ENCODE measurements at places on chromosomes 3 and 15. TPM values are rescaled to one million over a fixed set of nuclear protein-coding genes. Genes with fewer than 3 reads are reported as not detected.

DNA sequence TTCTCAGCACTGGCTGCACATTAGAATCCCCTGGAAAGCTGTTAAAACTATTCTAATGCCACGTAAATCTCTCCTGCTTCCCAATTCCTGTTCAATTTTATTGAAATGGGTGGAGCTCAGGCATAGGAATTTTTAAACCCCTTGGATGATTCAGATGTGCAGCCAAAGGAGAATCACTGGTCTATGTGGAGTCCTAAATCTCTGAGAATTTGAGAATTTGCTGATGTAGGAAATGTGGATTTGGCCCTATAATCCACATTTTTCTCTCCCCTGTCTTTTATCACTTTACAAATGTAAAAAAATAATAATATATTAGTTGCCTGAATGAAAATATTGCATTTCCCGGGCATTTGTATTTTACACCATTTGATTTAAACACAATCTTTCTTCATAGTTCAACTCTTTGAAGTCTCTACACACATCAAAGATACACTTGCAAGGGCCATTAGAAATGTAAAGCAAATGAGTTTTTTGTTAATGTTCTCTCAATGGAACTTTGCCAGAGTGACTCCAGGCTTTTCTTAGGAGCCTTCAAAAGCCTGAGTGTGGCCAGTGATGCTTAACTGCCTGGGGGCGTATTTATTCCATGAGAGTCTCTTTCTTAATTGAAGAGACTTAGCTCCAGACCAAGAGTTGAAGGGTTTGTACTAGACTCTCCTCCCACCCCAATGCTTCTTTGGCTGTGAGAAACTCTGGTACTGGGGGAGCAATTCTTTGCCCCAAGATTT, 48.8 kb upstream of the PTX3 start:
- no peak for DNase-seq

Gene IL17RE
- 0.68 TPM for total RNA-seq

DNA sequence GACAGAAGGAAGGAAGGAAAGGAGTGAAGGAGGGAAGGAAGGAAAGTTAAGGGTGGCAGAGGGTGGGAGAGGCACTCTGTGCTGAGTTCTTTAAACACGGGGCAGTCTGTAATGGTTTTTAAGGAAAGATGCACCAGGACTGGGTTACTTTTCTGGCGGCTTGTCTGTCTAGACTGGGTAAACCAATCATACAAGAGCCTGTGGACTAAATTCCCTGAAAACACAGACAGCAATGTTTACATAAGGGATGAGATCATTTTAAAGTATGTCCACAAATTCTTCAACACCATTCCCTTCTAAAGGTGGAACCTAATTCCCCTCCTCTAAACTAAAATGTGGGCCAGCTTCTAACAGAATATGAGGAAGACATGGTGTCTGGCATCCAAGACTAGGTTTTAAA, 235.5 kb upstream of the IGF1R start:
- DNase-seq = no peak

GRCh38 chr15:61339516-61339915, 110.4 kb upstream of the RORA start:
- DNase-seq = peak; percentile 3

Gene WHAMM
- 8.0 TPM for total RNA-seq

DNA sequence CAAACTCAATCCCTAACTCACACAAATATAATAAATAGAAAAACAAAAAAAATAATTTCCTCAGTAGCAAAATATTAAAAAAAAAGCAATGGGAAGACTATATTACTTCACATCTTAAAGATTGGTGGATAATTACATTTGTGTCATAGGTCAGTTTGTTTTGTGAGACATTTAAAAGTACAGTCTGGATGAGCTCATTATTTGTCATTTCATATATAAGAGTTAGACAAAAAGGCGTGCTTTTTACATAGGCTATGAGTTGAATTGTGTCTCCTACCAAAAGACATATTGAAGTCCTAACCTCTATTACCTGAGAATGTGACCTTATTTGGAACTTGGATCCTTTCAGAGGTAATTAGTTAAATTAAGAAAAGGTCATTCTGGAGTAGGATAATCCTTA, 710.1 kb upstream of the CBLB start:
- DNase-seq = no peak

Gene NUSAP1
- 6.6 TPM for total RNA-seq

Gene STARD9
- 5.4 TPM for total RNA-seq

Gene C3orf20
- total RNA-seq = not detected

Gene SRGAP3
- total RNA-seq = 5.3 TPM

- peak; percentile 87 for DNase-seq
These were observed 263.9 kb upstream of the TGFBR2 start for GRCh38 chr3:30342318-30343060.

GRCh38 chr3:65953881-65954733, 84.6 kb downstream of the MAGI1 start:
- peak; percentile 32 for DNase-seq
